ENCODE measurements at places on chromosomes 16 and 17. TPM values are rescaled to one million over a fixed set of nuclear protein-coding genes. Genes with fewer than 3 reads are reported as not detected.
A peak's percentile ranks its signal among the peaks of the same experiment; 100 is the strongest.

GRCh38 chr17:56034197-56034635 lies 119.1 kb upstream of the ANKFN1 start:
- H3K27me3 ChIP-seq: no peaks in the 10 kb centered on the region
- peak overlapping the region; percentile 16 for H3K27ac ChIP-seq
- no peak for DNase-seq
- no peak overlapping the region for H3K4me3 ChIP-seq
- H3K36me3 ChIP-seq: no peaks in the 10 kb centered on the region

GRCh38 chr17:9268546-9268945 lies 247.2 kb downstream of the NTN1 start:
- H3K36me3 ChIP-seq: no peaks in the 10 kb centered on the region
- no peak overlapping the region for H3K27ac ChIP-seq
- no peak for DNase-seq

DNA sequence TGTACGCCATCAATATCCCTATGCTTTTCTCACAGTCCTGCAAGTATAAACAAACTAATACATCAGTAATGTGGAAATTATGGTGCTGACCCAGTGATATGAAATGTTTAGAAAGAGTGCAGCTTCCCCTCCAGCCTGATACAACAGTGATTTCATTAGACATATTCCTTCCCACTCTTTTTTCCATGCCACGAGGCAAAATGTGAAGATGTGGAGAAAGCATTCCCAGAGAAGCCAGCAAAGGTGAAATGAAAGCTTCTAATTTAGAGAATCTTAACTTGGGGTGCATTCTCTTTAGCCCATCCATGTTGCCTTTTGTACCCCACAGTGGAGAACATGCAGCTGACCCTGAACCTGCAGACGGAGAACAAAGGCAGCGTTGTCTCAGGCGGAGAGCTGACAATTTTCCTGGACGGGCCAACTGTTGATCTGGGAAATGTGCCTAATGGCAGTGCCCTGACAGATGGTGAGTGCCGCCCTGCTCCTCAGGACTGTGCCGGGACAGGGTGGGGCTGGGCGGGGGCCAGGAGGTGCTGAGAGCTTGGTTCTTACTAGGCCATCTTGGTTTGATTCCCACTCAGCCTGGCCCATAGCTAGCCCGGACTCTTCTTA lies 77.8 kb downstream of the WWP2 start:
- peaks cover 10% of the 10 kb centered on the region for H3K36me3 ChIP-seq
- DNase-seq: peak; percentile 45
- peaks cover 62% of the 10 kb centered on the region for H3K4me1 ChIP-seq
- H3K27me3 ChIP-seq: no peaks in the 10 kb centered on the region

DNA sequence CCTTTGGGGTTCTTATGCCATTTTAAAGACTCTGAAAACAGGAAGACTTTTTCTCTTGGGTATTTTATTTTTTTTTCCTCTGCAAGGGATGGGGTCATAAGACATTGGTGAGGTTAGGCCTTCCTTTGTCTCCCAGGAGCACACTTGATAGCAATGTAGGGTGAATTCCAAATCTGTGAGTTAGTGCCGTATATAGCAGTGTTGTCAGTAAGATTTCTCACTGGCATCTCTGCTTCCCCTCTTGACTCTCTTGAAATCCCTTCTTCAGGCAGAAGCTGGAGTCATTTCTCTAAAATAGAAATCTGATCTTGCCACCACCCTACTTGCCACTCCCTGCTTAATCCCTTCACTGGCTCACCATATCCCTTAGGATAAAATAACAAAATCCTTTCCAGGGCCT lies 529.7 kb downstream of the WWOX start:
- no peak for DNase-seq
- H3K27me3 ChIP-seq: no peaks in the 10 kb centered on the region
- no peaks in the 10 kb centered on the region for H3K4me1 ChIP-seq

DNA sequence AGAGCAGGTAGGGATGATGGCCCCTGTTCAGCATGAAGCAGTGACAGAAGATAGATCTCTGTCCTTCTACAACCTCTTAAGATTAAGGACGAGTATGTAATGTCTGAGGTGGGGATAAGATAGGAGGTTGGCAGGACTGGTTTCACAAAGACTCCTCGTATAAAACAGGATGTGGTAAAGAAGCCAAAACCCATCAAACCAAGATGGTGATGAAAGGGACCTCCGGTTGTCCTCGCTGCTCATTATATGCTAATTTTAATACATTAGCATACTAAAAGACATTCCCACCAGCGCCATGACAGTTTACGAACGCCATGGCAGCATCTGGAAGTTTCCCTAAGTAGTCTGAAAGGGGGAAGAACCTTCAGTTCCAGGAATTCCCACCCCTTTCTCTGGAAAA lies 27.3 kb downstream of the MIS12 start:
- DNase-seq: no peak
- H3K36me3 ChIP-seq: peaks cover 29% of the 10 kb centered on the region
- H3K27me3 ChIP-seq: no peaks in the 10 kb centered on the region
- no peaks in the 10 kb centered on the region for H3K4me1 ChIP-seq
- H3K4me3 ChIP-seq: no peak overlapping the region

DNA sequence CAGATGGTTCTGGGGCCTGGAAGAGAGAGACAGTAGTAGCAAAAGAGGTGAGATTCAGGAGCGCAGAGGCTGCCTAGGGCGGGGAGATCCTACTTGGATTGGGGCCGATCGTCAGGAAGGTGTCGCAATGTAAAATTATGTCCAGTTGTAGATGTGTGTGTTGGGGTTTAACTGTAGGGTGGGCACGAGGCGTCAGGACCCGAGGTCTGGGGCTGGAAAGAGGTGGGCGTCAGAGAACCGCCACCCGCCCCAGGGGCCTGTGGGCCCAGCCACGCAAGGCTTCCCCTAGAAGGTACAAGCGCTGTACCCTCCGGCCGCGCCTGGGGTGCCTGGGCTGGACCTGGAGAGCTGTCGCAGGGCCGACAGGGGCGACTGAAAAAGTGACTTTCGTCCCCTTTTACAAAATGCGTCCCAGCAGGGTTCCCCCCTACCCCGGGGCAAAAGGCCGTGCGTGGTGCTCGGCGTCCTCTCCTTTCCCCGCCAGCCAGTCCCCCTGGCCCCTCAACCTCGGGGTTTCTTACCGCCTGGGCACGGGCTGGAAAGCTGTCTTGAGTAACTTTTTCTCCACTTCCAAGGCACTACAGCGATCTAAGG lies 2.8 kb downstream of the IRX3 start:
- peak overlapping the region; percentile 93 for H3K27ac ChIP-seq
- H3K4me3 ChIP-seq: peak overlapping the region; percentile 83
- peaks cover 58% of the 10 kb centered on the region for H3K27me3 ChIP-seq
- peaks cover 11% of the 10 kb centered on the region for H3K36me3 ChIP-seq

DNA sequence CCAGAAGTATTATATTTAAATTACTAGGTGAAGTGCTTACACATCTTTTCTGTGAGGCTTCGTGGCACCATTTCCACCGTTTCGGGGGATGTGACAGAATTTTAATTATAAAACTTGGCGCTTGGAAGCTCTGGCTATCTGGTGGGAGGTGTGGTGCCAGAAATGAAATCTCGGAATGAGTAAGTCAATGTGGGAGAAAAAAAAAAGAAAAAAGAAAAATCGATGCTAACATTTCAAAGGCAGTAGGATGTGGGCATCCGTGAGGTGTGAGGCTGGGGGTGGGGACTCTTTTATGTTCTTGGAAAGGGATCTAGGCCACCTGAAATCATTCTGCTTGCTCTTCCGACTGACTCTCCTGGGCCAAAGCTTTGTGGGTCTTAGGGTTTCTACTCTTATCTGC lies 21.9 kb downstream of the CPPED1 start:
- H3K4me1 ChIP-seq: no peaks in the 10 kb centered on the region
- peaks cover 25% of the 10 kb centered on the region for H3K36me3 ChIP-seq
- H3K27ac ChIP-seq: no peak overlapping the region
- no peak for DNase-seq

DNA sequence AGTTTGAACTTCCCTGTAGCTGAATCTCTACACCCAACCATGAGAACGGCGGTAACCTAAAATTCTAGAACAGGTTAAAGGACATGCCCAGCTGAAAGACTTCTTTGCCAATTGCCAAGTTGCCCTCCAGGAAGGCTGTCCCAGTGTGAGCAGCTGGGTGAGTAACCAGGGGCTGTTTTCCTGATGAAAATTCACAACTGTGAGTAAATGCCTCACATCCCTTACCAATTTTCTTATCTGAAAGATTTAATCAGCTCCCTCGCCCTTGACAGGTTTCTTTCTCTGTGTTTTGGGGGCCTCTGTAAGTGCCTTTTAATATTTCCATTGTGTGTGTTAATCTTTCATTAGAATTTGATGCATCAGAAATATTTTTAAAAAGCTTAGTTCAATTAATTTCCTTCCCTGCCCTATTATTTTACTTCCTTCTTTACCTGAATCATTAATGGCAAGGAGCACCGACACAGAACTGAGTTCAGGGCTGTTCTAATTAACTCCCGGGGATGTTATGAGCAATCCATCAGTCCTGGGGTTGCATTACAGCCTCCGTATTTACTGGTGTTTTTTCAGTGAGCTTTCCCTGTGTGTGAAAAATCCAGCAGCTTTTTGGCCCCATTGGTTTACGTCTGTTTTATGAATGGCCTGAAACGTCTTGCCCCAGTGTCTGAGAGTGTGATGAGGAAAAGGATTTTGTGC lies 152.9 kb downstream of the CLEC16A start:
- no peak overlapping the region for H3K4me3 ChIP-seq
- no peaks in the 10 kb centered on the region for H3K27me3 ChIP-seq
- peaks cover 29% of the 10 kb centered on the region for H3K4me1 ChIP-seq
- H3K27ac ChIP-seq: no peak overlapping the region
- peaks cover 7% of the 10 kb centered on the region for H3K36me3 ChIP-seq
- DNase-seq: no peak

- H3K27ac ChIP-seq: no peak overlapping the region
- no peak overlapping the region for H3K4me3 ChIP-seq
- H3K36me3 ChIP-seq: no peaks in the 10 kb centered on the region
- peaks cover 17% of the 10 kb centered on the region for H3K4me1 ChIP-seq
- no peak for DNase-seq
Measured at GRCh38 chr16:67019171-67019570, 9.8 kb upstream of the CBFB start.

Gene NTN1
- 60.3 TPM for total RNA-seq

DNA sequence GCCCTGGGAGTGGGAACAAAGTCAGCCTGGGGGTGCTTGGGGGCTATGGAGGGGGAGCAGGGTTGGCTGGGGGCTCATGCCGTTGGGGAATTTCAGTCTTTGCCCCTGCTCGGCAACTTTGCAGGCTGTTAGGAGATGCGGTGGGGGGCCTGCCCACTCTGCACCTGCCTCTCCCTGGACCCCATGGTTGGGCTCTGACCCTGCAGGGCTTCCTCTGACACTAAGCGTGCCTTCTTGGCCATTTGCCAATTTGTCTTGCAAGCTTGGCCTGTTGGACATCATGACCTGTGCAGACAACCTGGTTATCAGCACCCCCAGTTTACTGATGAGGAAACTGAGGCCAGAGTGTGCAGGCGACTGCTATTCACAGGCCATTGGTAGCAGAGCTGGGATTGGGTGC lies 14.6 kb downstream of the ADCY7 start:
- H3K36me3 ChIP-seq: no peaks in the 10 kb centered on the region
- peak; percentile 10 for DNase-seq
- peaks cover 29% of the 10 kb centered on the region for H3K4me1 ChIP-seq
- H3K27ac ChIP-seq: peak overlapping the region; percentile 19
